ENCODE measurements at places on chromosomes 12 and 14. TPM values are rescaled to one million over a fixed set of nuclear protein-coding genes. Genes with fewer than 3 reads are reported as not detected.
A peak's percentile ranks its signal among the peaks of the same experiment; 100 is the strongest.

RPL10L gene
- not detected for total RNA-seq

SLC10A1 gene
- not detected for total RNA-seq

TMX1 gene
- total RNA-seq, result 38.9 TPM

CCDC177 gene
- not detected for total RNA-seq

APOF gene
- total RNA-seq, result 0.09 TPM

KRT76 gene
- not detected for total RNA-seq

HHIPL1 gene
- not detected for total RNA-seq

CLEC1B gene
- not detected for total RNA-seq

TSPAN9 gene
- 0.60 TPM for total RNA-seq

CRIP2 gene
- 1.7 TPM for total RNA-seq

RARG gene
- 9.4 TPM for total RNA-seq

ZNF10 gene
- 4.3 TPM for total RNA-seq

GRCh38 chr12:1835211-1836131 lies 15.1 kb downstream of the LRTM2 start:
- no peak overlapping the region for H3K4me3 ChIP-seq

DNA sequence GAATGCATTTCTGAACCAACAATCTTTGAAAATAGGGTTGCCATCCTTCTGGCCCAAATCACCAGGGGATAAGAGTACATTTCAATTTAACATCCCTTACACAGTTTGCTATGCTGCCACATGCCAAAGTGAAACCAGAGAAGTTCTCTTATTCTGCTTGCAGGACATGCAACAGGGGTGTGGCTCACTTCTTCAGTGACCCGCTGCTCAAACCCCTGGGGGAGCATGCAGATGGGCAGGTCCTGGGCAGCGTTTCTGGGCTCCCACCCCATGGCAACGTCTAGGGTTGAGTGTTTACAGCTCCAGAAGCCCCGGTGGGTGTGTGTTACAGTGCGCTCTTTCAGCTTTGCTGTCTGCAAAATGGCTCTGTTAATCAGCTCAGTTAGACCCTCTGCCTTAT lies 1306.3 kb upstream of the TMEM132C start:
- H3K4me1 ChIP-seq, result no peaks in the 10 kb centered on the region
- no peak for DNase-seq
- H3K27ac ChIP-seq, result no peak overlapping the region
- H3K36me3 ChIP-seq, result no peaks in the 10 kb centered on the region
- no peak overlapping the region for H3K4me3 ChIP-seq

- no peak overlapping the region for H3K27ac ChIP-seq
- DNase-seq, result no peak
- no peak overlapping the region for H3K4me3 ChIP-seq
- no peaks in the 10 kb centered on the region for H3K27me3 ChIP-seq
- H3K36me3 ChIP-seq, result no peaks in the 10 kb centered on the region
These were observed 55.5 kb downstream of the PPM1A start for GRCh38 chr14:60304509-60304908.

DNA sequence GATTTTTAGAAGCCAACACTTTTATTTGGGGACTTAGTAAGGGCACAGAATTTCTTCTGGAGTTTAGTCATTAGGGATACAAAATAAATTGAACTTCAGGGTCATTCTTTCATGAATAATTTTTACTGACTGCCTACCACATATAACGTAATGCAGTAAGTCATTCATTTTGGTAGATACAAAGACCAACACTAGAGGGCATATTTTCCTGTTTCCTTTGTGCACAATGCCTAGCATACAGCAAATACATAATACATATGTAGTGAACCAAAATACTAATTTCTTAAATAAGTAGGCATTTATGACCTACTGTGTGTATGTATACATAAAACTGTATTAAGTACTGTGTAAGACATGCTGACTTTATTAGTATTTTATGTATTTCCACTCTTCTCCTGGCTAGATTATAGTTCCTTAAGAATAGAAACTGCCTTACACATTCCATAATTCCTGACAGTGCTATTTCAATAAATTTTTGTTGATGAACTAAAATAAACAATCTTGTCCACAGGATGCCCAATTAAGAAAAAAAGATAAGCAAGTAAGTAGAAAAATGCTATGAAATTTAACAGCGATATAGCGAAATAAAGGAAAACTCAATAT lies 47.9 kb downstream of the PPP1R12A start:
- no peak overlapping the region for H3K4me3 ChIP-seq
- H3K4me1 ChIP-seq, result no peaks in the 10 kb centered on the region
- H3K36me3 ChIP-seq, result no peaks in the 10 kb centered on the region
- H3K27me3 ChIP-seq, result no peaks in the 10 kb centered on the region
- no peak overlapping the region for H3K27ac ChIP-seq

- peak overlapping the region; percentile 64 for H3K27ac ChIP-seq
- peak; percentile 32 for DNase-seq
- peak overlapping the region; percentile 63 for H3K4me3 ChIP-seq
- H3K27me3 ChIP-seq, result no peaks in the 10 kb centered on the region
- peaks cover 6% of the 10 kb centered on the region for H3K4me1 ChIP-seq
- H3K36me3 ChIP-seq, result no peaks in the 10 kb centered on the region
These were observed 938 bp downstream of the RALGAPA1 start for GRCh38 chr14:35808076-35808637.

DNA sequence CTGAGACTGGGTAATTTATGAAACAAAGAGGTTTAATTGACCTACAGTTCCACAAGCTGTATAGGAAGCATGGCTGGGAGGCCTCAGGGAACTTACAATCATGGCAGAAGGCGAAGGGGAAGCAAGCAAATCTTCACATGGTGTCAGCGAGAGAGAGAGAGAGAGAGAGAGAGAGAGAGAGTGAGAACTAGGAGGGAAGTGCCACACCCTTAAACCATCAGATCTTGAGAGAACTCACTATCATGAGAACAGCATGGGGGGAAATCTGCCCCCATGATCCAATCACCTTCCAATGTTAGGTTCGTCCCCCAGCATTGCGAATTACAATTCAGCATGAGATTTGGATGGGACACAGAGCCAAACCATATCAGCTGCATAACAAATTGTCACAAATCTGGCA lies 96.7 kb downstream of the CHST11 start:
- H3K27me3 ChIP-seq, result no peaks in the 10 kb centered on the region
- H3K4me1 ChIP-seq, result peaks cover 4% of the 10 kb centered on the region
- H3K36me3 ChIP-seq, result no peaks in the 10 kb centered on the region
- no peak for DNase-seq
- H3K4me3 ChIP-seq, result no peak overlapping the region

DNA sequence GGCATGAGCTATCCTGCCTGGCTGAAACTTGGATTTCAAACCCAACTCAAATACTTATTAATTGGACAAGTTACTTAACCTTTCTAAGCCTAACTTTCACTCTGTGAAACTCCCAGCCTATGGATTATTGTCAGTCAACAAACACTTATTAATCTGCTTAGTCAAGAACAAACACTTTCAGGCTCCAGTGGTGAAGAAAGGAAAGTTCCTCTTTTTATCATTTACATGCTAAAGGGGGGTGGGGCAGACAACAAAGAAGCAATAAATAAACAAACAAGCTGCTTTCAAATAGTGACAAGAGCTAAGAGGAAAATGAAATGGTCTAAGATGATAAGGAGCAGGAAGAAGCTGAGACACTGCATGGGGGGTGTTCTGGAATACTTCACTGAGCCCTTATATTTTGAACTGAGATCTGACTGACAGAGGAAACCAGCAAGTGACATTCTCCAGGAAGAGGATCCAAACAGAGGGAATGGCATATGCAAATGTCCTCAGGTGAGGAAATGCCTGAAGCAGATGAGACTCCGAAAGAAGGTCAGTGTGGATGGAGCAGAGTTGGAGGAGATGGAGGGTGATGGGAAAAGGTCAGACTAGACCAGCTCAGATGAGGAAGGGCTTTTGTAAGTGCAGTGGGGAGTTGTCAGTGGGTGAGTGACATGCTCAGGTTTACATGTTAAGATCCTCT lies 259.6 kb downstream of the ITPR2 start:
- H3K4me3 ChIP-seq, result no peak overlapping the region
- no peak for DNase-seq
- no peaks in the 10 kb centered on the region for H3K36me3 ChIP-seq
- no peak overlapping the region for H3K27ac ChIP-seq
- H3K27me3 ChIP-seq, result no peaks in the 10 kb centered on the region

DNA sequence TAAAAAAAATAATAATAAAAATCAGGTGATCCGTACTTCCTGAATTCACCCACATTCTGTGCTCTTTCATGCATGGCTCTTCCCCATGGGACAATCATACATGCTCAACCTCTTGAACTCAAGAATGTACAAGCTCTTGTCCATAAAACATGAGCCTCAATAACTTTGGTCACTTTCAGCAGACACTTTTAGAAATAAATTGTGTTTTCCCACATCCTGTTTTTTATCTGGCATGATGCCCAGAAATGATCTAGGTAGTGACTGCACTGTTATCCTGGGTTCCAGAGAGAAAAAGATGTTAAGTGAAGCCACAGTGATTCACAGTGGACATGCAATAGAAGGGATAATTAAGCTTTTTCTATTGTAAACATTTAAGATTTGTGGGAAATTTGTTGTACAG lies 537.6 kb upstream of the TMEM132C start:
- no peaks in the 10 kb centered on the region for H3K4me1 ChIP-seq
- no peaks in the 10 kb centered on the region for H3K36me3 ChIP-seq
- no peak overlapping the region for H3K27ac ChIP-seq
- H3K4me3 ChIP-seq, result no peak overlapping the region
- no peaks in the 10 kb centered on the region for H3K27me3 ChIP-seq

DNA sequence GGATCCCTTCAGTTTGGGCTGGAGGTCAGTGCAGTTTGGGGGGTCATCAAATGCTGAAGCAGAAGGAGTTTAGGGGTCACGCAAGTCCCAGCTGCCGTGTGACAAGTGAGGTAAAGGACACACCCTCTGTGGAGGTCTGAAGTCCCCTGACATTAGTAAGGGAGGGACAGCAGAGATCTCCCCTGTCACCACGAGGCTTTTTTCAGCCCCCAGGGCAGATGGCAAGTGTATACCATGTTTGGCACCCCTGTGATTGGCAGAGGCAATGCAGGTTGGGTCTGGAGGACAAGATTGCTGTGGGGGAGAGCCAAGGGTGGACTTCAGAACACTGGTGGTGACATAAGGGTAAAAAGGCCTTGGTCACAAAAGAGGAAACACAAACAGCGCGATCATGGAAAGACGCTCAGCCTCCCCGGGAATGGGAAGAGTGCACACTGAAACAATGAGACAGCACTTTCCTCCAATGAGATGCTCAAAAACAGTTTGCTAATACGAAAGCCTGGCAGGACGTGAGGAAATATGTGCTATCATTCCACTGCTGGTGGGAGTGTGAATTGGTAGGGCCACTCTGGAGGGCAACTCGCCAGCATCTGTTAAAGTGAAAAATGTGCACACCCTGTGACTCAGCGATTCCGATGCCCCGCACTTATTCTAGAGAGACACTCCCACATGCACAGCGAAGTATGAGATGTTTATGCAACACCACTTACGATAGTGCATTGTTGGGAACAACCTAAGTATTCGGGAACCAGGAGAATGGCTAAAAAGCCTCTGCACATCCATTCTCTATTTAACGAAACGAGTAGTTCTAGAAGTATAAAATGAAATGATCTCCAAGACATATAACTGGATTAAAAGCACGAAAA lies 14.4 kb upstream of the CD27 start:
- H3K27me3 ChIP-seq, result no peaks in the 10 kb centered on the region
- peak overlapping the region; percentile 83 for H3K27ac ChIP-seq
- DNase-seq, result peak; percentile 70
- H3K4me1 ChIP-seq, result peaks cover 7% of the 10 kb centered on the region
- no peaks in the 10 kb centered on the region for H3K36me3 ChIP-seq

DNA sequence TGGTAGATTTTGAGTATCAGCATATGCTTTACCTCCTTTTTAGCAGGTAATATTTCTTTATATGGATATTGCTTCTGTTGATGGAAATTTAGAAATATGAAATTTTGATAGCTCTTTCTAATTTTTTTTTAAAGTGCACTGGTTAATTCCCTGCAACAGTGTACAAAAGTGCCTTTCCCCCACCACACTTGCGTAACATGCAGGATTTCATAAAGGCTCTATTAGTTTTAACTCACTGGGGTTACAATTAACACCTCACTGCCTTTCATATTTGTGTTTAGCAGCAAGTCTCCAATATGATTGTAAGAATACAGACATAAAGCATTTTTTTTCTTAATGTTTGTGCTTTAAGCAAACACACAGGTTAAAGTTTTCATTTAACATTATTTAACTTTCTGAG lies 25.6 kb downstream of the MNAT1 start:
- no peak for DNase-seq
- H3K27me3 ChIP-seq, result no peaks in the 10 kb centered on the region
- no peak overlapping the region for H3K27ac ChIP-seq
- no peaks in the 10 kb centered on the region for H3K36me3 ChIP-seq
- H3K4me1 ChIP-seq, result no peaks in the 10 kb centered on the region
- H3K4me3 ChIP-seq, result no peak overlapping the region

DNA sequence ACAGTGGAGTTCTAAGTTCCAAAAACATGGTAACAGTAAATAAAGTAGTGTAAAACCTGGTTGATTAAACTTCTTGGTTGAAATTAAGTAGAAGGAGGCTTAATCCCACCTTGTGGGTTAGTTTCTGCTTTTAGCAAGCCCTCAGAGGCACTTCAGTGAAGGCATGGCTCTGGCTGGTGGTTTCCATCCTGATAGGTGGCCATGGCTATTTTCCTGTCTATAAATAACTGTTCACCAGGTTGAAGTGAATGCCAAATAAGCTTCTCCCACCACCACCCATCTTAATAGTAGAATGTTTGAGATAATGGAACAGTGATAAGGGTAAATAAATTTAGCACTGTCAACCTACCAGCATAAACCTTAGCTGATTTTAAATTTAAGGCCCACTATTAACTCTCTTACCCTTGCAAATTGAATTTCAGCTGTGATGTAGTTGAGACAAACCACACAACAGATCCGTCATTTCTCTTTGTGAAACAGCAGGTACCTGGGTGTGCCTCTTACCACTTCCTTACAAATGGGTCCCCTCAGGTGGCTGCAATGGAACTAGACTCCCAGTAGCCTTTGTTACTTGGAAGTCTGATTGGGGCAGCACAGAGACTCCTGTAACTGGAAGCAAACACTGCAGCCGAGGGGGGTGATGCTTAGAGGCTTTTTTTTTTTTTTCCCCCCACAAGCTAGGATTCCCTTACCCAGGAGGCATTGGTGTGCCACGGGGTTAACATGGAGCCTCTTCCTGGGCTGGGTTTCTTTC lies 41.4 kb downstream of the DAAM1 start:
- no peak overlapping the region for H3K27ac ChIP-seq
- no peaks in the 10 kb centered on the region for H3K27me3 ChIP-seq
- no peak overlapping the region for H3K4me3 ChIP-seq
- no peaks in the 10 kb centered on the region for H3K4me1 ChIP-seq
- no peak for DNase-seq

GRCh38 chr14:63045234-63045611 lies at the start of gene KCNH5:
Gene KCNH5, minus strand, starts transcription at chr14:63045458. Its CDS starts 272 bp downstream, at chr14:63045186.
- H3K4me3 ChIP-seq, result no peak within 1 kb of the TSS
- H3K4me1 ChIP-seq, result peaks cover 11% of the 10 kb centered on the region
- peaks cover 11% of the 10 kb centered on the region for H3K27me3 ChIP-seq
- DNase-seq, result no peak
- H3K36me3 ChIP-seq, result no peaks in the 10 kb centered on the region

- no peaks in the 10 kb centered on the region for H3K27me3 ChIP-seq
- H3K4me1 ChIP-seq, result peaks cover 2% of the 10 kb centered on the region
- H3K4me3 ChIP-seq, result no peak overlapping the region
- DNase-seq, result no peak
- H3K36me3 ChIP-seq, result no peaks in the 10 kb centered on the region
- H3K27ac ChIP-seq, result no peak overlapping the region
These were observed 4.4 kb downstream of the WNT5B start for GRCh38 chr12:1633459-1633858.

GRCh38 chr14:52876311-52876710 lies 74.5 kb downstream of the FERMT2 start:
- no peaks in the 10 kb centered on the region for H3K27me3 ChIP-seq
- H3K4me3 ChIP-seq, result no peak overlapping the region
- DNase-seq, result no peak
- H3K36me3 ChIP-seq, result no peaks in the 10 kb centered on the region
- no peaks in the 10 kb centered on the region for H3K4me1 ChIP-seq

All from K562 (cell line).